ENCODE measurements at places on chromosomes 3 and 15.

- H3K4me1 ChIP-seq, result no peaks in the 10 kb centered on the region
- no peaks in the 10 kb centered on the region for H3K36me3 ChIP-seq
- H3K27me3 ChIP-seq, result no peaks in the 10 kb centered on the region
- no peak overlapping the region for H3K27ac ChIP-seq
These were observed 1390.8 kb downstream of the ZPLD1 start for GRCh38 chr3:103825586-103825985.

GRCh38 chr3:16538507-16538906 lies 25.0 kb upstream of the RFTN1 start:
- DNase-seq, result no peak
- no peaks in the 10 kb centered on the region for H3K4me1 ChIP-seq
- H3K27ac ChIP-seq, result no peak overlapping the region
- peaks cover 7% of the 10 kb centered on the region for H3K27me3 ChIP-seq

GRCh38 chr15:95836536-95836935 lies 494.0 kb upstream of the NR2F2 start:
- peaks cover 24% of the 10 kb centered on the region for H3K4me1 ChIP-seq
- H3K4me3 ChIP-seq, result no peak overlapping the region
- H3K27me3 ChIP-seq, result no peaks in the 10 kb centered on the region
- no peak overlapping the region for H3K27ac ChIP-seq
- H3K36me3 ChIP-seq, result no peaks in the 10 kb centered on the region

DNA sequence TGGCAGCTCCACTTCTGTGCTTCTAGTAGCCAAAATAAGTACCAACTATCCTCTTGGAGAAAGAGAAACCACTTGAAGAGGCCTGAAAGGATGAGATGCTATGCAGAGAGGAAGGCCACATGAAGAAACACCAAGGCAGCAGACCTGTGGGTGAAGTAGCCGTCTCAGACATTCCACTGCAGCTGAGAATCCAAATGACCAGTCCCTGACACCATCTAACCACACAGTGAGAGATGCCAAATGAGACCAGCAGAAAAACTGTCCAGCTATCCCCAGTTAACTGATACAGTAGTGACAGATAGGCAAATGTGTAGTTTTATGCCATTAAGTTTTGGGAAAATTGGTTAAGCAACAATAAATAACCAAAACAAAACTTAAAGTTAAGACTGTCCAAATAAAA lies 47.9 kb upstream of the ZSCAN2 start:
- peaks cover 4% of the 10 kb centered on the region for H3K36me3 ChIP-seq
- no peak for DNase-seq
- no peaks in the 10 kb centered on the region for H3K27me3 ChIP-seq
- H3K4me3 ChIP-seq, result no peak overlapping the region

DNA sequence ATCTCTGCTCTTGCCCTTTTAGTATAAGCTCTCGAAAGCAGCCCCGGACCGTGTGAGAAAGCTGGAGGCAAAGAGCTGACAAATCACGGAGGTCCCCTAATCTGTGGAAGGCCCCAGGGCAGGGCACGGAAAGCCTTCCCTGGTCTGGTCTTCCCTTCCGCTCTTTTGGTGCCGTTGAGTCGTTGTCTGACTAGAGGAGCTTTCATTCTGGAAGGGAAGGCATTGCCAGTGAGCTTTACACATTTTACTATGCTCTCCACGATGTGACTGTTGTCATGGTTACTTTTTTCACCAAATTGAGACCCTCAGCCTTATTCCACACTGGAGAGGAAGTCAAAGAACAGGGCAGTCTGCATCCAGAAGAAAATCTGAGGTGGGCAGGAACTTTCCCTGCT lies 71.7 kb downstream of the CYP19A1 start:
- no peaks in the 10 kb centered on the region for H3K36me3 ChIP-seq
- H3K4me1 ChIP-seq, result peaks cover 3% of the 10 kb centered on the region
- no peak for DNase-seq
- peaks cover 40% of the 10 kb centered on the region for H3K27me3 ChIP-seq

DNA sequence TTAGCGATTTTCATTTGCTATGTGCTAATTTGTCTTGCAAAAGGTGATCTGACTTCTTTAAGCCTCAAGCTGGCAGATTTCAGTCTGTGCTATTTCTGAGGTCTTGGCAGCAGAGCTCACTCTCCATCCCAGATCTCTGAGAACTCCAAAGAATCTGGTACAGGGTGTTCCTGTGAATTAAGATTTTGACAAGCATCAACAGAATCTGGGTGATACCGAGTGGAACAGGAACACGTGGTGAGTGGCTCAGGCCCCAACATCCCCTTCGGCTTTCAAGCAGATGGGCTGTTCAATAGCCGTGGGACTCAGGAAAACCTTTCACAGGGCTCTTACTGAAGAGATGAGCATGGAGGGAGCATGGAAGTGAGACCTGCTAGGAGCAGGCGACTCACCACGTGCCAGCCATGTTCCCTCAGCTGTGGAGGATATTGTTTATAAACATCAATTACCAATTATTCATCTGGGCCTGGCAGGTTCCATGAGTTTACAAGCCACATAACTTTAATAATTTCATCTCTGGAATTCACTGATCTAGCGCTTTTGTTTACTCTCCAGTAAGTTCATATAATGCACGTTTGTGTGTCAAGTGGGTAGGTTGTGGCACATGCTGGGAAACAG lies 103.4 kb upstream of the SELENOK start:
- DNase-seq, result no peak
- H3K4me1 ChIP-seq, result no peaks in the 10 kb centered on the region
- H3K27ac ChIP-seq, result no peak overlapping the region
- H3K27me3 ChIP-seq, result no peaks in the 10 kb centered on the region
- H3K36me3 ChIP-seq, result no peaks in the 10 kb centered on the region

- H3K4me1 ChIP-seq, result no peaks in the 10 kb centered on the region
- no peak overlapping the region for H3K27ac ChIP-seq
- H3K4me3 ChIP-seq, result no peak overlapping the region
- peak; percentile 20 for DNase-seq
These were observed 25.1 kb upstream of the ZKSCAN7 start for GRCh38 chr3:44529927-44530326.
